ENCODE measurements at places on chromosomes 7 and 10. TPM values are rescaled to one million over a fixed set of nuclear protein-coding genes. Genes with fewer than 3 reads are reported as not detected.

Gene SERPINE1
- total RNA-seq: 4.2 TPM

Gene ADARB2
- total RNA-seq: 2.1 TPM

Gene SPRN
- total RNA-seq: not detected

Gene CYP26A1
- total RNA-seq: not detected

DNA sequence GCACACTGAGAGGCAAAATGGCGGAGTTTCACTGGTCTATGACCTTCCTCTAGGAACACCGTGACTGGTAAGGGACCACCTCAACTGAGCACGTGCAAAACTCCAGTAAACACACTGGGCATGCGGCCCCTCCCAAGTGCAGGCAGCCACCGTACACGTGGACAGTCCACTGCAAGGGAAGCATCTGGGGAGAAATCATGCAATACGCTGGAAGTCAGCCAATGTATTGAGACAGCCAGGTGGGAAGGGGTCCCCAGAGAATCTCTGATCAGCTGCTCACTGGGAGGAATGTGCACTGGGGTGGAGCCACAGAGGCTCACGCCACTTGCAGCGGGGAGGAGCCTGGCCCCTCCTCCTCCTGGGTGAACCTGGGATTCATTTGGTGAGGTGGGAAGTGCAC lies 49.3 kb downstream of the CFAP46 start:
- H3K4me1 ChIP-seq: peaks cover 40% of the 10 kb centered on the region
- H3K36me3 ChIP-seq: no peaks in the 10 kb centered on the region
- no peak overlapping the region for H3K27ac ChIP-seq

- H3K36me3 ChIP-seq: no peaks in the 10 kb centered on the region
- H3K27me3 ChIP-seq: no peaks in the 10 kb centered on the region
- DNase-seq: no peak
Measured at GRCh38 chr7:84998665-84999064, 188.2 kb downstream of the SEMA3D start.

- H3K27me3 ChIP-seq: no peaks in the 10 kb centered on the region
- no peak overlapping the region for H3K27ac ChIP-seq
- DNase-seq: no peak
- H3K4me3 ChIP-seq: no peak overlapping the region
- no peaks in the 10 kb centered on the region for H3K36me3 ChIP-seq
- no peaks in the 10 kb centered on the region for H3K4me1 ChIP-seq
Measured at GRCh38 chr10:127142136-127142535, 54.3 kb downstream of the INSYN2A start.

DNA sequence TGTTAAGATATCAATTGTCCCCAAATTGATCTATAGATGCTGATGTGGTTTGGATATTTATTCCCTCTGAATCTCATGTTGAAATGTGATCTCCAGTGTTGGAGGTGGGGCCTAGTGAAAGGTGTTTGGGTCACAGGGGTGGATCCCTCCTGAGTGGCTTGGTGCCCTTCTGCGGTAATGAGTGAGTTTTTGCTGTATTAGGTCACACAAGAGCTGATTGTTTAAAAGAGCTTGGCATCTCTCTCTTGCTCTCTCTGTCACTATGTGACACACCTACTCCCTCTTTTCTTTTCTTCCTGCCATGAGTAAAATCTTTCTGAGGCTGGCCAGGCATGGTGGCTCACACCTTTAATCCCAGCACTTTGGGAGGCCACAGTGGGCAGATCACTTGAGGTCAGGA lies 98.2 kb upstream of the KAT6B start:
- no peaks in the 10 kb centered on the region for H3K36me3 ChIP-seq
- no peaks in the 10 kb centered on the region for H3K27me3 ChIP-seq
- no peak for DNase-seq
- no peak overlapping the region for H3K27ac ChIP-seq

GRCh38 chr7:37259319-37259821 lies 189.3 kb downstream of the ELMO1 start:
- no peak overlapping the region for H3K4me3 ChIP-seq
- DNase-seq: no peak
- no peaks in the 10 kb centered on the region for H3K36me3 ChIP-seq
